A673 (cell line): ENCODE measurements at places on chromosomes 4 and X. TPM values are rescaled to one million over a fixed set of nuclear protein-coding genes. Genes with fewer than 3 reads are reported as not detected.
A peak's percentile ranks its signal among the peaks of the same experiment; 100 is the strongest.

DNA sequence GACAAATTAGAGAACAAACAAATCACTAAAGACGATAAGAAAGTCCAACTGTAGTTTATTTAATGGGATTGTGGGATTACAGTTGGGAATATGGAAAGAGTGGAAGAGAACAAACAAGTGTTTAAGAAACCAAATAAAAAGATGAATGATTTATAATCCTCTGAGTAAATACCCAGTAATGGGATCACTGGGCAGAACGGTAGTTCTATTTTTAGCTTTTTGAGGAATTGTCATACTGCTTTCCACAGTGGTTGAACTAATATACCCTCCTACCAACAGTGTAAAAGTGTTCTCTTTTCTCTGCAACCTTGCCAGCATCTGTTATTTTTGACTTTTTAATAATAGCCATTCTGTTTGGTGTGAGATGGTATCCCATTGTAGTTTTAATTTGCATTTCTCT lies 15.0 kb downstream of the C4orf51 start:
- DNase-seq = peak; percentile 18

LRP2BP gene
- 0.19 TPM in 1 of 2 replicates, not detected in the other for total RNA-seq

DNA sequence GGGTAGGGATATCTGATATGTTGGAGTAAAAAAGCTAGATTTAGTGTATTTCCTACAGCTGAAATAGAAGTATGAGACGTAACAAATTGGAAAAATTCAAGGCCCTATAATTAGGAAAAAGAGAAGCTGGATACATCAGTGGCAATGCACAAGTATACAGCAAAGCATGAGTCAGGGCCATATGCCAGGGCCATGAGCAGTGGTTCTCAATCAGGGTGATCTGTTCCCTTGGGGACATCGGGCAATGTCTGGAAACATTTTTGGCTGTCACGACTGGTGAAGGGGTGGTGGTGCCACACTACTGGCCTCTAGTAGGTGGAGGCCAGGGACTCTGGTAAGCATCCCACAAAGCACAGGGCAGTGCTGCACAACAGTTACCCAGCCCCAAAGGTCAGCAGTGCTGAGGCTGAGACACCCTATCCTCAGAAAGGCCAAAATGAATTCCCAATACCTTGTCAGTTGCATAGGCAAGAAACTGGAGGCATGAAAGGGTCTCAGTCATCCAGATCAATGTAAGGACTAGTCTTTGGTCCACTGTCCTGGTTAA lies 36.8 kb upstream of the NAP1L5 start:
- DNase-seq = no peak

DNA sequence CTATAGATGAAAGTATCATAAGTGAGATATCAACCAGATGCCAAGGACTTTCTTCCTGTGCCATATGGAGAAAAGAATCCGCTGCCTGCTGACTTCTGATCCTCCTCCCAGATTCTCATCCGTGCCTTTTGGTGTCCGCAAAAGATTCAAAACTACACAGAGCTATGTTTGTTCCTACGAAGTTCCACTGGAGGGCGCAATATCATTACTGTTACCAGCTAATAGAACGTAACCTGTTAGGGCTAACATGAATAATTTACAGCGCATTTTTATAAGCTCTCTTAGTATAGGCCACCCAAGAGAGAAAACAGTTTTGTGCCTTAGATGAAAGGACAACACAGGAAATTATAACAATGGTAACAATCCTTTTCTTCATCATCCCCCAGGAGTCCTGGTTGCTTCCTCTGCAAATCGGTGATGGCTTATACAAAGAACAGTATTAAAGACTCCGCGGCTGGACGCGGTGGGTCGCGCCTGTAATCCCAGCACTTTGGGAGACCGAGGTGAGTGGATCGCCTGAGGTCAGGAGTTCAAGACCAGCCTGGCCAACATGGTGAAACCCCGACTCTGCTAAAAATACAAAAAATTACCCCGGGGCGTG lies 22.8 kb upstream of the CENPVL3 start:
- DNase-seq = peak; percentile 81

SYN1 gene
- total RNA-seq = 8.1 and 9.2 TPM in 2 replicates

TEX11 gene
- total RNA-seq = not detected in 2 replicates

- DNase-seq = no peak
Observed at GRCh38 chrX:95622200-95622599, 1062.4 kb upstream of the DIAPH2 start.

GAGE12F gene
- not detected in 2 replicates for total RNA-seq

- DNase-seq = no peak
Observed at GRCh38 chrX:24528605-24529004, 63.5 kb downstream of the PDK3 start.

GRCh38 chr4:107823870-107824349 lies 822 bp upstream of the SGMS2 start:
- no peak for DNase-seq

GRCh38 chr4:184383497-184384055 lies 90.8 kb downstream of the IRF2 start:
- DNase-seq = peak; percentile 77

- DNase-seq = no peak
Observed at GRCh38 chr4:65653740-65654361, 16.4 kb downstream of the EPHA5 start.

FAM149A gene
- 0.90 and 2.4 TPM in 2 replicates for total RNA-seq

RASL11B gene
- 0.67 and 0.90 TPM in 2 replicates for total RNA-seq

GRCh38 chr4:7747062-7747385 lies 192.6 kb downstream of the AFAP1 start:
- DNase-seq = no peak

DNA sequence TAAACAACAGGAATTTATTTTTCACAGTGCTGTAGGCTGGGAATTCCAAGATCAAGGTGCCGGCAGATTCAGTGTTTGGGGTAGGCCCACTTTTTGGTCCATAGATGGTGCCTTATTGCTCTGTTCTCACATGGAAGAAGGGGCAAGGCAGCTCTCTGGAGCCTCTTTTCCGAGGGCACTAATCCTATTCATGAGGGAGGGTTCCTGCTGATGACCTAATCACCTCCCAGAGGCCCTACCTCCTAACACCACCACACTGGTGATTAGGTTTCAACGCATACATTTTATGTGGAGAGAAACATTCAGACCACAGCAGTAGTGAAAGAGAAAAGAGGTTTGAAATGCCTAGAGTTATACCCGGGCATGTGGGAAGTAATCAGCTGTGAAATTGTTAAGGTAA lies 1.4 kb upstream of the POLA1 start:
- DNase-seq = no peak

DNA sequence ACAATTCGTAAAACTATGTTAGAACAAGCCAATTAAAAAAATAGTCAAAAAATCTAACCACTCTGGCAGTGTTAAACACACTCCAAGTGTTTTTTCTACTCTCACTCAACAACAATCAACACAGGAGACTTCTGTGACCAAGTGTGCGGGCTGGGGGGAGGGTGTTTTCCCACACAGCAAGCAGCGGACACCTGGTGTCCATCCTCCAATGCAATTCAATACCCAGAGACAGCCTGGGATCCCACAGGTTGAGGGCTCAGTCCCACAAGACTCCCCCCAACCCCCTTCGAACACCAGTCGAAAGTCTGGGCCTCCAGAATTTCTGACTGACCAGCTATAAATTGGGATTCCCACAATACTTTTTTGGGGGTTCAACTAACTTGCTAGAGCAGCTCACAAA lies 8.3 kb upstream of the PIM2 start:
- no peak for DNase-seq

GRCh38 chr4:25029479-25030276 lies 1.1 kb downstream of the LGI2 start:
- no peak for DNase-seq

FMR1NB gene
- total RNA-seq = not detected in 2 replicates

GRCh38 chr4:176791591-176792325 lies 964 bp downstream of the VEGFC start:
- peak; percentile 6 for DNase-seq
